ENCODE measurements at places on chromosomes 7 and 10.

DNA sequence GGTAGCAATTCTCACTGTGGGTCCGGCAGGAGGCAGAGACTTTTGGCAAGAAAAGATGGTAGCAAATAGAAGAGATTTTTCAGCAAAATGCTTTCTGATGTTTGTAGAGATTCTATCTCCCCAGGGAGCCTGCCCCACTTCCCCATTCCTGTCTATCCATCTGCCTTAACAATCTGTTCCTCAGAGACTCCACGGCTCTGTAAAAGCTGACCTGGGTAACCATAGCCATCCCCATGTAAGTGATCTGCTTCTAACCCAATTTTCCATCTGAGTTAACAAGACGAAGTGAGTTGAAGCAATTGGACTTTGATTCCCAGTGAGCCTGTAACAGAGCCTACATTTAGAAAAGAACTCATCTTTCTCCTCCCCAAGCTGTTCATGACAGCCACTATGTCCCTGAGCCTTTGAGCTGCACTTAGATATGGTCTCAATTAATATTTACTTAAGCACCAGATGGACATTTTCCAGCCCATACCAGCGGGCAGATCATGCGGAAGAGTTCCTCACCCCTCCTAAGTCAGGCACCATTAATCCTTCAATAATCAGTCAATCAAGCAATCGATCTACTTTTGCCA, 896.1 kb downstream of the CCSER2 start:
- no peak for DNase-seq

DNA sequence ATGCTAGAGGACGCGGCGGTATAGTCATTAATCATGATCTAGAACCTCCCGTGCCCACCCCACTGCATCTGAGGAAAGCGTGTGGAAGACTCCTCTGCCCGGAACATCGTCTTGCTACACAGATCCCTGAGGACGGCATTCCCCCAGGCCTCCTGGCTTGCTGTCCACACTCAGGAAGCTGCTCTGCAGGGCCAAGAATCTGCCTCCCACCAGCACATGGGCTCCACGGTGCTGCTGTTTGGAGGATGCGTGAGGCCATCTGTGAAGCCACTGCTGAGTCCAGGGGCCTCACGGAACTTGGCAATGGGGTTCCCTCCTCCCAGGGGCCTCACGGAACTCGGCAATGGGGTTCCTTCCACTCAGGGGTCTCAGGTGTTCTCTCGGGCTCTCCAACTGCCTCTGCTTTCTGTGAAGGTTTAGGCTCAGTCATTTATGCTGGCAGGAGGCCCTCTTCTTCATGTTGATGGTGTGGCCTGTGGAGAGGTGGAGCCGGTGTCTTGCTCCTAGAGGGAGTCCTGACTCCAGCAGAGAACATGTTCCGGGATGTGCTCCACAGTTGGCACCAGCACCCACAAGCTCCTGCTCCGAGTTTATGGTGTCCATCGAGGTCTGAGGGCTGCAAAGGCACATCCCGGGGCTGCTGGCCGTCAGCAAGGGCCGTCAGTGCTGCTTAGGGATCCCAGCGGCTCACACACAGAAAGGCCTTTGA, 273.3 kb downstream of the DNAJB6 start:
- DNase-seq = no peak

- DNase-seq = no peak
Observed at GRCh38 chr7:138478499-138478908, 18.4 kb downstream of the TRIM24 start.

DNA sequence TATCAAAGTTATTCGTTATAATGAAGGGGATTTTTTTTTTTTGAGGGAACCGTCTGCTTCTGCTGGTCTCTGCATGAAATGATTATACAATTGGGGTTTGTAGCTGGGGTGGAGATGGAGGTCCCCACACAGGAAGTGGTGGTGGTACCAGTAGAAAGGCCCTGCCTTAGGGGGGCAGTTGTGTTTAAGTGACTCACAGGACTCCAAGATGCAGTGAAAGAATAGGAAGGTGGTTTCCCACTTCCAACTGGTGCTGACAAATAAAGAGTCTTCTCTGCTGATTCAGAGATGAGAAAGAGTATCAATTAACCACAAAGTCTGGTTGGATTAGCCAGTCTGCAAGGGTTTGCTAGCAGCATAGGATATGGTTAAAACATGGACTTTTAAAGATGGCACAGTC, 376.0 kb downstream of the SORCS3 start:
- DNase-seq = peak; percentile 21

- no peak for DNase-seq
Observed at GRCh38 chr7:142746264-142746663, 3.0 kb upstream of the PRSS1 start.

- no peak for DNase-seq
Observed at GRCh38 chr10:69815104-69815503, 13.4 kb downstream of the COL13A1 start.

- DNase-seq = peak; percentile 11
Observed at GRCh38 chr10:8269976-8270375, 215.5 kb downstream of the GATA3 start.

- no peak for DNase-seq
Observed at GRCh38 chr10:16853201-16853600, 36.0 kb upstream of the RSU1 start.

DNA sequence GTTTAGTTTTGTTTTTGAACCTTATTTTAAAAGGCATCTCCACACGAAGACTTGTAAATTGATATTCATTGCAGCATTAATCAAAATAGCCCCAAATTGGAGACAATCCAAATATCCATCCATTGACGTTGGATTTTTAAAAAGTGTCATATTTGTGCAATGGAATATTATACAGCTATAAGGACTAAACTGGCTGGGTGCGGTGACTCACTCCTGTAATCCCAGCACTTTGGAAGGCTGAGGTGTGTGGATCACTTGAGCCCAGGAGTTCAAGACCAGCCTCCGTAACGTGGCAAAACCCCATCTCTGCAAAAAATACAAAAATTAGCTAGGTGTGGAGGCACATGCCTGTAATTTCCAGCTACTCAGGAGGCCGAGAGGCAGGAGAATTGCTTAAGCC, 35.1 kb downstream of the XRCC2 start:
- DNase-seq = no peak

DNA sequence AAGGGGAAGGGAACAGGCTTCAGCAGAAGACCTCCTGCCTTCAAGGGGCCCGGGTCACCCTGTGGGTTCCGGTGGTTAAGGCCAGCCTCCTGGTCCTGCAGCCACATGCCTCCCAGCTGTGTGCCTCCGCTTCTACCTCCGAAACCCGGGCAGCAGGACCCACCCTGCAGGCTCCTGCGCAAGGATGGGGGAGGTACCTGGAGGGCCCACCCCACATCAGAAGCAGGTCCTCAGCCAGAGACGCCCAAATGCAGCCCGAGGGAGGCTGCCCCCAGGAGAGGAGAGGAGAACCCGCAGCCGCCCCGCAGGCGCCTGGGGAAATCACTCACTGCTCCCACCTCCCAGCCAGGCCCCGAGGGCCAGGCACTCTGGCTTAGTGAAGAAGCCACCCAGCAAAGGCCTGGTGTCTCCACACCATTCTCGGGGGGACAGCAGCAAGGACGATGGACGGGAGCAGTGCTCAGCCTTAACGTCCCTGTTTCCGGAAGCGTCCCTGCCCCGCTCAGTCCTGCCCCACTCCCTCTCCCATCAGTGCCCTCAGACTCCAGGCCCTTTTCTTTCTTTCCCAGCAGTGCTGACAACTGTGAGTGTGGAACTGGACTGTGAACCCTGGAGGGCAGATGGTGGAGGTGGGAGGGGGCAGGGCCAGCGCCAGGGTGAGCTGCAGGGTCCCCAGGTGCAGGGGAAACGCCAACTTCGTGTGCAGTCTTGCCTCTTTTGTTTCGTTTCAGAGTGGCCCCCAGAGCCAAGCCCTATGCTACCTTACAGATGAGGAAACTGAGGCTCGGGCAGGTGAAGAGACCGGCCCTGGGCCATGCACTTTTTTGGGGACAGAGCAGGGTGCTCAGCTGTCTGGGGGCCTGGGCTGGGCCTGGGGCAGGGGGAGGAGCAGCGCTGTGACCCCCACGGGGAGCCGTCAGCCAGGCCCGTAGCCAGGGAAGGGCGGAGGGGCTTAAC, 138.0 kb downstream of the FAM53B start:
- no peak for DNase-seq

GRCh38 chr10:70582793-70583668, 19.5 kb downstream of the PRF1 start:
- no peak for DNase-seq

GRCh38 chr7:81167934-81168333, 249.1 kb upstream of the SEMA3C start:
- no peak for DNase-seq

GRCh38 chr7:131536361-131536849, 20.0 kb downstream of the PODXL start:
- DNase-seq = no peak

DNA sequence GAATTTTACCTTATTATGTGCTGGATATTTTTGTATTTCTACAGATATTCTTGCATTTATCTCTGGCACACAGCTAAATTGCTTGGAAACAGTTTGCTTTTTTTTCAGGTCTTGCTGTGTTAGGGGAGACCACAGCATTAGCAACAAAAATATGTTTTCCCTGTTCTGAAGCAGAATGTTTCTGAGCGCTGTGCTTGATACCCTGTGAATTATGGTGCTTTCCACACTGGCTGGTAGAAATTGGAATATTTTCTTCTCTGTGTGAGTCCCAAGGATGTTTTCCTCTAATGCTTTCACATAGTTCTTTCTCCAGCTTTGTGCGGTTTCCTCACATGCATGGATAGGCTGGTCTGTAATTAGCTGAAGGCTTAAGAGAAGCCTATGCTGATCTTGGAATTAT, 651.6 kb upstream of the IGFBP3 start:
- DNase-seq = no peak

- DNase-seq = peak; percentile 25
Observed at GRCh38 chr7:158827411-158828132, 1.7 kb downstream of the ESYT2 start.

DNA sequence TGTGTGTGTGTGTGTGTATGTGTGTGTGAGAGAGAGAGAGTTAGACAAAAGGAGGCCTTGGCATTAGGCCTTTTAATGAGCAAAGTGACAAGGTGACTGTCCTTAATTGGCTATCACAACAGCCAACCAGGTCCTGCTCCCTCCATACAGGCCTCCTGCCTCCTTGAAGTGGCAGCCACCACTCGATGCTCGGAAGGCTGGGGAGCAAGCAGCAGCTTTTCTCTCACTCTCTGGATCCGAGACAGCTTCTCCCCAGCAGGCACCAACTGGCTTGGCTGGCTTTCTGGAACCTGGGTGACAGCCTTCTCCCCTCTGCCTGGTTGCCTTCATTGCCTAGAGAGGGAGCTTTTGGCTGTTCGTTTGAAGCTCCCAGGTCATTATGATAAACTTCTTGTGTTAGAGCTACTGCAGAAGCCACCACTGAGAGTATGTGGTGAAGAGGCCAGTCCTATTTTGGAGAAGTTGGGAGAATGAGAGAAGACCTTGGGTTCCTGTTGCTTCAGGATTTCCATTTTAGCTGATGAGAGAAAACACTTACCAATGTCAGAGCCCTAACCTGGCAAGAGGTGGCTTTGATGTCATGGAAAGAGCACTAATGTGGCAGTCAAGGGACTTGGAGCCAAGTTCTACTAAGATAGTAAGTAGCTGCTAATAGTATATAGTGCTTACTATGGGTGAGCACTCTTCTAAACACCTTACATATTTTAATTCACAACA, 37.6 kb downstream of the RPS24 start:
- DNase-seq = no peak

DNA sequence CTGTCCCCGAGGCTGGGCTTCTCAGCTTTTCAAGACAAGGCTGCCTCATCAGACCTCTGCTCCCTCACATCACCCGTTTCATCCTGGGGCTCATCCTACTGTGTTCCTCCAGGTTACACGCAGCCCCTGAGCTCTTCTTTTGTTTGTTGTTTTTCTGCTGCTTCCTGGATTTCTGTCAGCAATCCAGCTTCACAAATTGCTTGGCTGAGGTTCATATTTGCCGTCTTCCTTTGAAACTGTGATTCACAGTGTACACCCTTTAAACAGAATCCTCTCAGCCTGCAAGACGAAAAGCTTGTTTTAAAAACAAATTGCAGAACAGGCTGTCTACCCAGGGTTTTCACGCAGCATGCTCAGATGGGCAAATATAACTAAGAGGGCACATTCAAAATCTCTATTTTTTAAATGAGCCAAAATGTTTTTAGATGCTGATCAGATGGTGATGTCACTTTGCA, 39.1 kb upstream of the PARD3 start:
- no peak for DNase-seq

DNA sequence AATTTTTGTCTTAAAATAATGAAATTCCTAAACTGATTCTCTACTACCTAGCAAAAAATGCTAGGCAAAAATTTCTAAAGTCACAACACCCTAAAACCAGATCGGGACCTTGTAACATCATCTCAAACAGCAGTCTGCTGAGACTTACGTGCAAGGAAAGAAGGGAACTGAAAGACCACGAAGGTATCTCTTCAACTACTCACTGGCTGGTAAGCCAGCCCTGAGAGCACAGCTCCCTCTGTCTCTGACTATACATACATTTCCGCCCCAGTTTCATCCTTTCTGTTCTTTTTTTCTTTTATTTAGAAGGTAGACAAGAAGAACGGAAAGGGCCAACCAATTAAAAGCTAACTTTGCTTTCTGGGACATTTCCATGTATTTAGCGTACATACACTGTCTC, 15.6 kb downstream of the SORCS1 start:
- DNase-seq = no peak

DNA sequence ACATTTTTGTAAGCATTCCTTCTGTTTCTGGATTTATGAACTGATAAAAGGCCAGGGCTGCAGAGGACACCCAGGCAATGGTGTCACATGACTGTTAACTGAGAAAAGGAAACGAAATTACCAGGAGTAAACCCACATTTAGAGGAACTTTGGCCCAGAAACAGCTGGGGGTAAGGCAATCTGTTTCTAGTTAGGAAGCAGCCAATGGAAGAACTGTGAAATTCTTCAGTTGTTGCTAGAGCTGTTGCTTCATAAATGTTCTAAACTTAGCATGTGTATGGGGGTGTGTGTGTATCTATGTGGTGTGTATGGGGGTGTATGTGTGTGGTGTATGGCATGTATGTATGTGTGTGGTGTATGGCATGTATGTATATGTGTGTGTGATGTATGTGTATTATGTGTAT, 11.8 kb upstream of the PDCD4 start:
- no peak for DNase-seq

- no peak for DNase-seq
Observed at GRCh38 chr7:143987513-143987912, 12.6 kb upstream of the OR6B1 start.

DNA sequence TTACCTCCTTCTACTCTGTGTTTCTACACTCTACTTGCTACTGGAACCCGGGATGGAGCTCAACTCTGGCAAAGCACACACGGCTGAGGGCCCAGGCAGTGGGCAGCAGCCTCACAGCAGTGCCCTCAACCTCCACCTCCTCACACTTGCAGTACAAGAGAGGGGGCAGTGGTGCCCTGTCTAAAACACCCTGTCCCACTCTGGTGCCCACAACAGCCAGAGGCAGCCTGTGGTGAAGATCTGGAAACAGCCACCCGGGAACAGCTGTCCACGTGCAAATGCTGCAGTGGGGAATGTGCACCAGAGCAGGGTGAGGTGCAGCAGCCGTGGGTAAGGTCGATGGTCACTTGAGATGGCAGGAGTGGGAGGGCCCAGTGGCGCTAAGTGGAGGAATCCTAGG, 13.7 kb downstream of the MAT1A start:
- no peak for DNase-seq

GRCh38 chr10:109427411-109427810, 495.9 kb downstream of the XPNPEP1 start:
- no peak for DNase-seq

- DNase-seq = no peak
Observed at GRCh38 chr10:52027055-52027705, 286.9 kb upstream of the DKK1 start.

- DNase-seq = no peak
Observed at GRCh38 chr10:110569122-110569521, 1.6 kb downstream of the SMC3 start.
